Suprapubic skin (tissue), 4 donors: ENCODE measurements at places on chromosomes 11 and 22.

DNA sequence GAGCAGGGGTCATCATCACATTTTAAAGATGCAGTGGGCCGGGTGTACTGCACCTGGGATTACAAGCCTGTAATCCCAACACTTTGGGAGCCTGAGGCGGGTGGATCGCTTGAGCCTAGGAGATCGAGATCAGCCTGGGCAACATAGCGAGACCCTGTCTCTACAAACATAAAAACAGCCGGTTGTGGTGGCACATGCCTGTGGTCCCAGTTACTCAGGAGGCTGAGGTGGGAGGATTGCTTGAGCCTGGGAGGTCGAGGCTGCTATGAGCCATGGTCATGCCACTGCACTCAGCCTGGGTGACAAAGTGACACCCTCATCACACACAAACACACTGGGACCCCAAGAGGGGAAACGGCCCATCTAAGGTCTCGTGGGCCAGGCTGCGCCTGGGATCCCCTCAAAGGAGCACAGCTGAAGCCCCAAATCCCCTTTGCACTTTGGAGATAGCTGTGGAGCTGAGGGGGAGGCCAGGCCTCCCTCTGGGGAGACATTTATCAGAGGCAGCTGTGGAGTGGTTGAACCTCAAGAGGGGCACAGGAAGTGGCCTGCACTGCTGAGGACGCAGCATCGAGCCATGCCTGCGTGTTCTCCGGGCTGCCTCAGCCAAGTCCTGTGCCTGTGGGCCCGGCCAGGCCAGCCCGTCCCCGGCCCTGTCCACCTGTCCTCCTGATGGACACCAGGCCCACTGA, 27.5 kb downstream of the OSBPL5 start:
- no peak overlapping the region for H3K4me3 ChIP-seq
- H3K27me3 ChIP-seq, result no peaks in the 10 kb centered on the region
- H3K36me3 ChIP-seq, result peaks cover 4% of the 10 kb centered on the region
- no peak for DNase-seq
- peaks cover 47% of the 10 kb centered on the region for H3K4me1 ChIP-seq

GRCh38 chr22:43504068-43504467, 92.3 kb downstream of the MPPED1 start:
- H3K27me3 ChIP-seq, result peaks cover 6% of the 10 kb centered on the region
- H3K27ac ChIP-seq, result no peak overlapping the region
- DNase-seq, result no peak
- H3K36me3 ChIP-seq, result no peaks in the 10 kb centered on the region

GRCh38 chr11:122179961-122180834, 64.2 kb upstream of the BLID start:
- no peak for DNase-seq
- no peaks in the 10 kb centered on the region for H3K27me3 ChIP-seq
- H3K27ac ChIP-seq, result no peak overlapping the region

GRCh38 chr22:20792966-20793728, 19.2 kb downstream of the SERPIND1 start:
- H3K4me3 ChIP-seq, result no peak overlapping the region
- peak overlapping the region; percentile 42 for H3K27ac ChIP-seq
- H3K27me3 ChIP-seq, result no peaks in the 10 kb centered on the region
- peaks cover 80% of the 10 kb centered on the region for H3K36me3 ChIP-seq

GRCh38 chr11:45669956-45670355, 4.5 kb upstream of the CHST1 start:
- DNase-seq, result no peak
- H3K36me3 ChIP-seq, result no peaks in the 10 kb centered on the region
- peaks cover 8% of the 10 kb centered on the region for H3K27me3 ChIP-seq
- H3K4me3 ChIP-seq, result no peak overlapping the region

DNA sequence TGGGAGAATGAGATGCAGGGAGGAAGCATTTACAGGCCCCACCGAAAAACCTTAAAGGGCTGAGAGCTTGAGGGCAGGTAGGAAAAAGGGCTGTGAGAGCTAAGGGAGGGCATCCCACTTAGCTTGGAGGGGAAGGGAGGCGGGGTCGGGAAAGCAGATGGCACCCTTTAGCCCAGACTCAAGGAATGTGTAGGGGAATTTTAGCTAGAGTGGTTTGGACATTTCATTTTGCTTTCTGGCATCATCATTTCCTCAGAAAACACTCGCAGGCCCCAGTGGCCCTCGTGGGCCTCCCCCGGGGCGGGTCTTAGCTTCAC, 846 bp upstream of the STIM1 start:
- H3K27ac ChIP-seq, result peak overlapping the region; percentile 97
- peak overlapping the region; percentile 80 for H3K4me3 ChIP-seq
- H3K27me3 ChIP-seq, result no peaks in the 10 kb centered on the region
- peaks cover 54% of the 10 kb centered on the region for H3K4me1 ChIP-seq
- no peak for DNase-seq
- H3K36me3 ChIP-seq, result no peaks in the 10 kb centered on the region

- peaks cover 72% of the 10 kb centered on the region for H3K4me1 ChIP-seq
- peak overlapping the region; percentile 91 for H3K27ac ChIP-seq
- peak overlapping the region; percentile 42 for H3K4me3 ChIP-seq
- H3K36me3 ChIP-seq, result peaks cover 37% of the 10 kb centered on the region
Observed at GRCh38 chr11:67277231-67277961, 11.1 kb downstream of the GRK2 start.

- no peaks in the 10 kb centered on the region for H3K36me3 ChIP-seq
- H3K4me3 ChIP-seq, result no peak overlapping the region
- peaks cover 45% of the 10 kb centered on the region for H3K4me1 ChIP-seq
- no peak for DNase-seq
- H3K27me3 ChIP-seq, result peaks cover 19% of the 10 kb centered on the region
- H3K27ac ChIP-seq, result no peak overlapping the region
Observed at GRCh38 chr11:130157840-130158239, 1.7 kb upstream of the ST14 start.

DNA sequence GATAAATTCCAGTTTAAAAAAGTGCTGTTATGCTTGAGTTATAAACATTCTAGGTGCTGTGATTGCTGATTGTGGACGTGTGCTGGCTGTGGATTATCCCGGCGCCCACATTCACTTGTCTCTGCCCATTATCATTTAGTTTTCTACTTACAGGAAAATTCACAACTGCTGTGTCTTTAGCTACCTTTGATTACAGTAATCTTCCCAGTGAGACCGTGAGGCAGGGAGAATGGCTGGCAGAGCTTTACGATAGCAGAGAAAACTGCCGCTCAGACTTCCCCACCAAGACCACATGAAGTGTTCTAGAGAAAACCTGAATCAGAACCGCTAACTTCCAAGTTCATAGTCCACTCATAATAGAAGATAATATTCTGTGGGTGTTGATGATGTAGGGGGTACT, 34.6 kb upstream of the NELL1 start:
- H3K4me3 ChIP-seq, result no peak overlapping the region
- H3K4me1 ChIP-seq, result no peaks in the 10 kb centered on the region
- H3K27me3 ChIP-seq, result no peaks in the 10 kb centered on the region
- no peaks in the 10 kb centered on the region for H3K36me3 ChIP-seq
- H3K27ac ChIP-seq, result no peak overlapping the region
- no peak for DNase-seq
